ENCODE measurements at places on chromosomes 16 and 17. TPM values are rescaled to one million over a fixed set of nuclear protein-coding genes. Genes with fewer than 3 reads are reported as not detected.

The TM4SF5 gene
- not detected for total RNA-seq

The TMEM220 gene
- total RNA-seq: 4.0 TPM

The HSD17B2 gene
- 1.7 TPM for total RNA-seq

DNA sequence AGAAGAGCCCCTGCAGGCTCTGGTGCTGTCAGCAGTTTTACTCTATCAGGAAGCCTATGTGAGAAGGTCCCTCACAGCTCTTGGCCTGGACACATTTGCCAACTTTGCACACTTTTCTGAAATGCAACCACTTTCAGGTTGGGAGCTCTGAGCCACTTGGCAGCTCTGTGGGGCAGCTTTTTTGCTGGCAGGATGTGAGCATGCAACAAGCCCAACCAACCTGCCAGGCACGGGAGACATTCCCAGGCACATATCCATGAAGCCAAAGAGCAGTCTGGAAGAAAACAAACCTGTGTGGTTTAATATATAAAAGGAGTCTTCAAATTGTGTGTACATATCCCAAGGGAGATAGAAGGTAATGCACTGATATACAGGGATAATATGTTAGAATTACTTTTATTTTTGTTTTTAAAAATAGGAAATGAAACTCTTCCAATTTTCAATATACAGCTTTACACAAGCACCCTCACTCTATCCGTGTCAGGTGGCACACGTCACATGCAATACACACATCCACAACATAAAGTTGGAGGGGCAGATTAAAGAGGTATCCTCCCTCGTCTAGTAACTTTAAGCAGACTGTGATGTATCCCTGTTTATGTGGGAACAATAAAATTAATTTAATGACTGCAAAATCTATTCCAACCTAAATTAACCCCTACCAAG, 57.4 kb upstream of the COX10 start:
- ATAC-seq: no peak

DNA sequence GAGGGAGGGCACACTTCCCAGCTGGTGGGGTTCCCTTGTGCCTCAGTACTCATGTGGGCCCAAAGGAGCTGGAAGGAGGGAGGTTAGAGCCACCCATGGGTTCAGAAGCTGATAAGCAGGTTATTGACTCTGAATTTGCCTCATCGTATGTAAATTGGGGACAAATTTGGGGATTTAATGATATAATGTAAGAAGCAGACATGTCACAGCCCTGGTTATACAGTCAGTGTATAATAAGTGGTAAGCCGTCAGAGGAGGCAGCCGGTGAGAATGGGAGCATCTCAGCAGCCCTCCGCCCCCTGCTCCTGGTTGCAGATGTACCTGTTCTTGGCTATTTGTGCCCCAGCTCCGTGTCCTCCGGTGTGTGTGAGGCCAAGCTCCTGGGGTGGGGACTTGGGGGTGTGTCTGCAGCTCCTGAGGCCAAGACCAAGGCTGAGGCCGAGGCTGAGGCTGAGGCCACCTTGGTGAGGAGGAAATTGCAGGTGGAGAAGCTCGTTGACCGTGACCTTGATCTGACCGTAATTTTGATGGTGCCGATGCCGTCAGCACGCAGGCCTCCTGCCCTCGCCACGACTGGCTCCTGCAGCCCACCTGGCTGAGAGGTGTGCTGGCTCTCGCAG, 288.1 kb downstream of the SEC14L1 start:
- ATAC-seq: no peak

GRCh38 chr17:1920948-1921351, 91.1 kb downstream of the RPA1 start:
- ATAC-seq: no peak

DNA sequence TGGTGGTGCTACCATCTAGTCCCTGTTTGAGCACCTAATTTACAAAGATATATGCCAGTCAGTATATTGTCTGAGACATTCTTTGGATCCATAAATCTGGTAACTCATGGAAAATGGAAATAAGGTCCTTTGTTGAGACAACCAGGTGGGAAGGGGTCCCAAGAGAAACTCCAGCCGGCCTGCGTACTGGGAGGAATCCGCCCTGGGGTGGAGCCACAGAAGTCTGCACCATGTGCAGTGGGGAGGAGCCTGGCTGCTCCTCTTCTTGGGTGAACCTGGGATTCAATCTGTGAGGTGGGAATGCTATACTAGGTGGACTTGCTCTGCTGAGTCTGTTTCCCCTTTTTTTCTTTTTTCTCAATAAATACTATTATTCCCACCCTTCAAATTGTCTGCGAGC, 339.2 kb upstream of the TNRC6C start:
- no peak for ATAC-seq

DNA sequence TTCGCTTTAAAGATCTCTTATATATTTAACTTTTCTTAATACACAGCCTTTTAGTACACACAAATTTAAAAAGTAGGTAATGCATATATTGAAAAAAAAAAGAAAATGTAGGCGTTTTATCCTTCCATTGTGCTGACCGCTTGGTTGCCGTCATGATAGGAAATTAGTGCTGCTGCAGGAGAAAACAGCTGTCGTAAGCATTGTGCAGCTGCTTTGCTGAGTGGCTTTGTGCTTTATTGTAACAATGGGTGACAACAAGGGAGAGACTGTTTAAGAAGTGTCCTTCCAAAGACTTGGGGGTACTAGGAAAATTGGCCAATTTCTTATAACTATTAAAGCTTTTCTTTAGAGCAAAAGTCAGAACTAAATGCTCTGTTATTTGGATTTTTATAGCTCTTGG, 5.0 kb downstream of the HERPUD1 start:
- no peak for ATAC-seq

- ATAC-seq: peak; percentile 80
Measured at GRCh38 chr16:46638947-46639925, 18.1 kb upstream of the SHCBP1 start.
